ENCODE measurements at places on chromosomes 1 and 21.
A peak's percentile ranks its signal among the peaks of the same experiment; 100 is the strongest.

GRCh38 chr1:205064741-205065316 lies 19.4 kb downstream of the TMEM81 start:
- DNase-seq = no peak

DNA sequence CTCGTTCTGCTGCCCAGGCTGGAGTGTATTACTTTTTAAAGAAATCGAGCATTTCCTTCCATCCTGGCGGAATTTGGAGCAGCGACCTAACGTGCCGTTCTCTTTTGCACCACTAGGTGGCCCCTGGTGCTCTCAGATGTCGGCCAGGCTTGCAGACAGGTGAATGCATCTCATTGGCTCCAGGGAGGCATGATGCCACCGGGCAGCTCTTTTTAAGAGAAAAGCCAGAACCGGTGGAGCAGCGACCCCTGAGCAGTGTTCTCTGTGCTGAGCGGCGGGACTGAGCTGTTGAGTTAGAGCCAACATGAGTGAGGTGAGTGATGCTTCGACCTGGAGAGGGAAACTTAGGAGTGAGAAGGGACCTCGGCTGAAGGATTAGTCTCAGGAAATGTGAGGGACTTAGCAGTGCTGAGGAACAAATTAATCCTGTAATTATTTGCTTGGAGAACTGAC lies at the start of gene PCP4:
Gene PCP4 (plus strand): TSS at position 241 of the 453 bp plus-strand sequence. CDS start 64 bp downstream, at position 305.
- DNase-seq = peak; percentile 53

DNA sequence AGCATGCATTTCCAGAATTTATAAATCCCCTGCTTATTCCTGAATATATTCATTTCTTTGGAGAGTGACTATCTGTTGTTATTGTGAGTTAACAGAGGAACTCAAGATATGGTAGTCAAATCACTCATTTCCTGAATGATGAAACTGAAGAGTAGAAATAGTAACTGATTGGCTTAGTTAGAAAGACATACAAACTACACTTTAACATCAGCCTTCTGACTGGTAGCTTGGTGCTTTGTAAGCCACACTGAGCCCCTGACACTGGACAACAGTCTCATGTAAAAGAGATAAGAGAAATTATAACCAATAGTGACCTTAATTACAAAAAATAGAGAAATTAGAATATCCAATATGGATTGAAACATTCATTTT lies 4.8 kb downstream of the GBP7 start:
- no peak for DNase-seq

- no peak for DNase-seq
Measured at GRCh38 chr1:50974618-50974935, 4.5 kb downstream of the CDKN2C start.

- DNase-seq = no peak
Measured at GRCh38 chr1:201556841-201557571, 18.1 kb downstream of the NAV1 start.

DNA sequence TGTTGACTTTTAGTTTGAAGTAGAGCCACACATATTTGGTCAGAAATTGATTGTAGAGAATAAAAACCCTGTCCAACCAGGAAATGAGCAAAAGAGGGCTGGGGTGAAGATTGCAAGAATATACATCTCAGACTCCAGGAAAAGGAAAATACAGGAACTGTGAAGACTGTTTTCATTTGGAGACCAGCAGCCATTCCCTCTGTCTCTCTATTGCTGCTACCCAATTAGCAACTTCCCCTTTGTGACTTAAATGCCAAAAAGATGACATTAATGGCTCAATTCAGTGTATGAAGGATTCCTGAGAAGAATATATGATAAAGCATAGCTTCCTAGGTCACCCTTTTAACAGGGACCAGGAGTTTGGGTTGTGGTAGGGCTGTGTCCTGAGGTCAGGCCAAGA lies 31.6 kb upstream of the CEP350 start:
- no peak for DNase-seq

- no peak for DNase-seq
Measured at GRCh38 chr1:106621853-106622252, 434.6 kb upstream of the PRMT6 start.

- DNase-seq = no peak
Measured at GRCh38 chr1:32806290-32806689, 10.9 kb downstream of the YARS1 start.

DNA sequence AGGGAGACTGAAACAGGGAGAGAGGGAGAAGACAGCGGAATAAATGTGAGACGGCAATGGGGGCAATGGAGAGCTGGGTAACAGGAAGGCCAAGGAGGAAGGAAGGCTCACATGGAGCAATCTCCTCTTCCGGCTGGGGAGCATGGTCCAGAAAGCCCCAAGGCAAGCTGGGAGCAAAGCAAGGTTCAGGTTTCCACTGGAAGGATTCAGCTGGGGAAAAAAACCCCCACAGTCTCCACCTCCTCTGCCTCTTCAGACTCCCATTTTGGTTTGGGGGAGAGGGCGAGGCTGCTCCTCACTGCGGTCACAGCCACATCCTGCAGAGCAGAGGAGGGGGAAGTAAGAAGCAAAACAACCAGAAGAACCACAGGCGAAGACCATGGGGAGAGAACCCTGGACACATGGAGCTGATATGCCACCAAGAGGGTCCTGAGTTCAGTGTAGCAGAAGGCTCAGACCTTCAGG lies 650 bp downstream of the TNFAIP8L2 start:
- peak; percentile 72 for DNase-seq

- no peak for DNase-seq
Measured at GRCh38 chr1:165287329-165287728, 69.2 kb downstream of the LMX1A start.

DNA sequence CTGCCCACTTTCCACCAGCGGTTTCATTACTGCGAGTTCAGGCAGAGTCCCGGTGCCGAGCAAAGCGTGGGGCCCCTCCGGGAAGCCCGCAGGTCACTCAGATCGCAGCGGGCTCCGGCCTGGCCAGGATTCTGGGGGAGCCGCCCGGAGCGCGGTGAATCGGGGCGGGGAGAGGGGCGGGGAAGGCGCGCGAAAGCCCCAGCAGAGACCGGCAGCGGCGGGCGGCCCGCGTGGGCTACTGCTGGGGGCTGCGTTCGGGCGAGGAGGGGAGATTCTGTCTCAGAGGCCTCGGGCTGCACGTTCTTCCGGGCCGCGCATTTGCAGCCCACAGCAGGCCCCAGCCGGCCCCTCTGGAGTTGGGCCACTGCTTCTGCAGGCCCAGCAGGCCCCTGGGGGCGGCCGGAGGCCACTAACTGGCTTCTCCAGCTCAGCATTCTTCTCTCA lies 64.7 kb downstream of the SCCPDH start:
- DNase-seq = no peak

- DNase-seq = no peak
Measured at GRCh38 chr1:165891111-165891860, 63.9 kb downstream of the UCK2 start.

DNA sequence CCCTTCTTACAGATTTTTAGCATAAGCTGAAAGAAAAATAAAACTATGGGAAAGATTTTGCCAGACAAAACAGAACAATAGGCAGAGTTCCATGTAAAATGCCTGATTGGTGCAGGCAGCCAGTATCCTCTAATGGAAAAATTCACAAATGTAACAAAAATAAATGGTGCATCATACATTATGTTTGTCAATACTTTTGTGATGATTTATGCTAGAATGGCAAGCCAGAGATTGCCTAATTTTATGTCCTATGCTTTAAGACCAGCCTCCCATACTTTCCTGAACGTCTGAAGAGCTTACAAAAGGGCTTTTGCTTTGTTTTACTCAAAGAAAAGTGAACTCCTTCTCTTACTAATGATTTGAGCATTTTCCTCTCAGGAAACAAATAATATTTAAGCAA lies 81.5 kb upstream of the KCNJ15 start:
- no peak for DNase-seq

DNA sequence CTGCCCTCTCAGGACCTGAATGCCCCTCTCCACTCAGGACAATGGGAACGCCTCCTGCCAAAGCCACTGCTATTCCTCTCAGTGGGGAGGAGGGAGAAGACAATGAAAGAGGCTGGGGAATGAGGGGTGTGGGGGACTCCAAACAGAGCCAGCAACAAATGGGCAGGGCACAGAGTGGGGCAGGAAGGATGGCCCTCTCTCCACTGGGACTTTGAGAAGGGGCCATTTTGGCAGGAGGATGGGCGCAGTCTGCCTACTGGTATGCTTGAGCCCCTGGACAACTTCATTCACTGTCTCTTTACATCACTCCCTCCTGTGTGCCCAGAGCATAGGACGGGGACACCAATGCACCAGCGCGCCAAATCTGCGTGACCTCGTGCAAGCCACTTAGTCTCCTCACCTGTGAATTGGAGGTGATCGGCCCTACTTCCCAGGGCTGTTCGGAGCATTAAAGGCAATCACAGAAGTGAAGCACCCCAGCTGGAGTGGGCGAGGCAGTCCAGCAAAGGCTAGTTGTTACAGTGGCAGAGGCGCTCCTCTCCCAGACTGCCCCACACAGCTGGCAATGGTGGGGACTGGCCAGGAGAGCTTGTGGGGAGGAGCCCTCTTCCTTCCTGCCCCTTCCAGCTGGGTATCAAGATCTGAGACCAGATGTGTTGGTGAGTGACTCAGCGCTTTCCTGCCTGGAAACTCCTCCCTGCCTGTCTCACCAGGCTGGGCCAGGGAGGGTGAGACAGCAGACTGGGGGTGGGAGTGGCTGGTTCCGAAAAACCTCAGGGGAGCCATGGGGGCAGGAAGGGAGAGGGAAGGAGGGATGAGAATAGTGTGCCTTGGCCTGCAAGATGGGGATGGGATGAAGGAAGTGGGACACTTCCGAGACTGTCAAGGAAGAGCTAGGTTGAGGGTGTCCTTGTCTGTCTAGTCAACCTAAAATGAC lies 22.4 kb upstream of the SYNC start:
- DNase-seq = no peak

DNA sequence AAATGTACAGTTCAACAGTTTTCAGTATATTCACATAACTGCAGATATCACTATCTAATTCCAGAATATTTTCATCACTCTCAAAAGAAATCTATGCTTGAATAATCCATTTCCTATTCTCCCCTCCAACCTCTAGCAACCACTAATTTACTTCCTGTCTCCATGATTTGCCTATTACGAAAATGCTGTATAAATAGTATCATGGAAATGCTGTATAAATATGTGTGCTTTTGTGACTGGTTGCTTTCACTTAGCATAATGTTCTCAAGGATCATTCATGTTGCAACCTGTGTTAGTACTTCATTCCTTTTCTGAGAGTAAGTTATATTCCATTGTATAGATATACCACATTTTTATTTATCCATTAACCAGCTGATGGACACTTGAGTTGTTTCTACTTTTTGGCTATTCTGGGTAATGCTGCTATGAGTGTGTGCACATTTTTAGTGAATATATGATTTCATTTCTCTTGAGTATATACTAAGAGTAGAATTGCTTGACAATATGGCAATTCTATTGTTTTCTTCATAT lies 115.6 kb downstream of the TNFSF18 start:
- DNase-seq = no peak

GRCh38 chr1:24566236-24566867 lies 10.5 kb downstream of the NCMAP start:
- no peak for DNase-seq

DNA sequence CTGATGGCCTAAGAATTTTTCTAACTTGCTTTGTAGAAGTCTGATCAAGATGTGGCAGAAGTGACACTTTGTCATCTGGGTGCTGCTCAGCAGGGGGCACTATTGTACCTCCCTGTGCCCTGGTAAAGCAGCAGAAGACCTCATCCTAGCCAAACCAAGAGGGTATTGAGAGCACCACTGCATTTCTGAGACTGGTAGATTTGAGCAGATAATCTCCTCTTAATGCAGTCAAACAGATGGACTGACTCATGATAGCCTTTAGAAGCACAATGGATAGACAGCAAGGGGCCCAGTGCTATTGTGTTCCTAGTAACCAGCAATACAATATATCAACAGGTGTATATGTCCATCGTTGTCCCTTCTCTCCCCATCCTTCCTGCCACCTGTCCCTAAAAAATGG lies 5.7 kb downstream of the TPM3 start:
- DNase-seq = peak; percentile 83

GRCh38 chr1:30014031-30014430 lies 709.4 kb downstream of the MATN1 start:
- DNase-seq = no peak

DNA sequence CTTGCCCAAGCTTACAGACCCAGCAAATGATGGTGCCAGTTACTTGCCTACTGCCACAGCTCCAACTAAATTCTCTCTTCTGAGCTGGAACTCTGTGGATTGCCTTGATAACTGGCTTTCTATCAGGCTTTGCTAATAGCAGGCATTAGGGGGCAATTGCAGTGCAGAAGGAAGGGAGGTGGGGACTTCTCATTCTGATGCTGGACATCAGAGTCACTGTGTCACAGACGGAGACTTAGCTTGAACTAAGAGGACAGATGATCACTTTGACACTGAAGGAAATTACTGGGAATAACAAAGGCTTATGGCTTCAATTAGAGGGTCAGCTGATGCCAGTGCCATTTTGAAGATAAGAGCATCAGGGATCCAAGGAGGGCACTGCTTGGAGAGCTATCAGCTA lies 114.5 kb downstream of the DDX20 start:
- no peak for DNase-seq

GRCh38 chr1:240295811-240296210 lies 204.1 kb downstream of the FMN2 start:
- DNase-seq = no peak

DNA sequence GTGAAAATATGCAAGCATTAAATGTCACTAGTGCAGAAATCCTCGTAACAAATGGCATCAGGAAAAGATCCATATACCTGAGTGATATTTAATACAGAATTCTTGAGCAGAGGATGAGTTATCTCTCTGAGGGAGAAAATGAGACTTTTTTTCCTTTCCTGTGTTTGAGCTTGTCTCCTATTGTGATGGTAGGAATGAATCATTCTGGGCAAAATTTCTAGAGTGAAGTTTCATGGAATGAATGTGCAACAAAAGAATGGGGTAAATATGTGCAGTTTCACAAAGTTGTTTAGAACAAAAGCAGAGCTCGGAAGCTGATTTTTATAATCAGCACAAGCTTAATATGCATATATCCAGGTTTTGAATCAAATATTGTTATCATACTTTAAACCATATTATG lies 4.6 kb downstream of the CTPS1 start:
- DNase-seq = no peak

GRCh38 chr21:21605521-21605920 lies 607.3 kb downstream of the NCAM2 start:
- DNase-seq = no peak

DNA sequence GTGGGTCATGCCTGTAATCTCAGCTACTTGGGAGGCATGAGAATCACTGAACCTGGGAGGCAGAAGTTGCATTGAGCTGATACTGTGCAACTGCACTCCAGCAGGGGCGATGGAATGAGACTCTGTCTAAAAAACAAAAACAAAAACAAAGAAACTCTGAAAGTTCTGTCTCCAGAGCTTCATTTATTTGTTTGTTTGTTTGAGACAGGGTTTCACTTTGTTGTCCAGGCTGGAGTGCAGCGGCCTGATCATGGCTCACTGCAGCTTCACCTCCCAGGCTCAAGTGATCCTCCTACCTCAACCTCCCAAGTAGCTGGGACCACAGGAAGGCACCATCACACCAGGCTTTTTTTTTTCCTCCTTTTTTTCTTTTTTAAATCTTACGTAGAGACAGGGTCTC lies 191.8 kb upstream of the TNR start:
- DNase-seq = no peak

- DNase-seq = no peak
Measured at GRCh38 chr1:119007339-119007669, 19.2 kb upstream of the TBX15 start.
